Activated T-helper 1 cell treated with anti-CD3 and anti-CD28 coated beads, Interleukin-2, amount 50 U/mL, for 16 hours (primary cell): ENCODE measurements at places on chromosomes 7 and 10.

DNA sequence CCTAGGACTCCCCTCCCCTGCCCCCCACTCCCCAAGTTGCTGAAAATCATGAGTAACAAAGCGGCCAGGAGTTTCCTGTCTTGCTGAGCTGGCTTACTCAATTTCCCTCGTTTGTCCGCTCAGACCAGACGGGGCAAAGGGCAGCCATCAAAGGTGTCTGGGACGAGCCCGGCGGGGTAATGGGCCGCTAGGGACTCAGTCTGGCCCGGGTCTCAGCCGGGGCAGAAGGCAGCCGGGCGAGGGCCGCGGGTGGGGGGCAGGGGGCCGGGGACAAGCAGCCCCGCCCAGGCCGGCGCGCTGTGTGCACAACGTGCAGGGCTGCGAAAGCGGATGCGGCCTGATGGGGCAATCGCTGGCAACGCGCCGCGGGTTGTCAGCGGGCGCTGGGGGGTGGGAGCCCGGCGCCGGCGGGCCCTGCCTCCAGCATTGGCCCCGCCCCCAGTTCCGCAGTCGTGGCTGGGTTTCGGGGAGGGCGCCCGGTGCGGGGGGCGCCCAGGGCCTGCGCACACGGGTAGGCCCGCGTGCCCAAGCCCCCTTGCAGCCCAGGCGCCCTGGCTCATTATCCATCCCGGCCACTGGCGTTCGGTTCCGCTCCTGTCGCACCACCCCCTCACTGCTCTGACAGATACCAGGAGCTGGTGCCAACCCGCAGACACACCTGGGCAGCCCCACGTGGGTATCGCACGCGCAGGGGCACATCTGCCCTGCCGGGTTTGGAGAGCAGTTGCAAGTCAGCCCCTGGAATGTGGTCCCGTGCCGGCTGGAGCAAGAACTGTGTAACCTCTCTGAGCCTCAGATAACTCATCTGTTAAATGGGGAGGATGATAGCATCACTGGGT lies 35.1 kb downstream of the DNAJB12 start:
- peak; percentile 76 for DNase-seq

DNA sequence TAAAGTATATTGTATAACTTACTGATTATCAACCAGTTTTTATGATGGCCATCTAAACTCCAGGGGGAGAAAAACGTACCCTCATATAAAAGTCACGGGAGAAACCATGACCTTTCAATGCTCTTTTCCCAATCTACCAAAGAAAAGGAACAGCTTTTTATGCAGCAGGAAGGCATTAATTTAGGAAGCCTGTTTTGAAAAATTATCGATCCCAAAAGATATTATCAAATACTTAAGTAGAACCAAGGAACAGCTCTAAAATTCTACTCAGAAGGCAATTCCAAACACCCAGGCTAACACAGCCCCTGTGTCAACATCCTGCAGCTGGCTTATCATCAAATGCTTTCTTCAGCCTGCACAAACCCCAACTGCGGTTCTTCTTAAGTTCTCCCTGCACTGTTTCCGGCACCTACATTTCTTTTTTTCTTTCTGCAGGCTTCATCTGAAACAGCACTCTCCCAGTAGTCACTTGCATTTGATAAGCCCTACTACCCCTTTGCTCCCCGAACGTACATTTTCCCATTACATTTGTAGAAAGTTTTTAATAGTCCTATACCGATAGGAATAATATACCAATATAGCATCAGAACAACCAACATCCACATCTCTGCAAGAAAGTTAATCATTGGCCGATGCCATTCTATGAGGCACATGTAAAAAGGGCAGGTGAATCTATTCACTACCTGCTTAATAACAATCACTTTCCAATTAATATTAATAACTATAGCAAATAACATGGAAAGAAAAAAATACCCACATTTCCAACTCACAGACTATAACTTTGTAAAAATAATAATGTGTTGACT lies 47.9 kb downstream of the PIP4K2A start:
- no peak for DNase-seq

GRCh38 chr7:90613088-90613498 lies 17.0 kb downstream of the CDK14 start:
- DNase-seq, result no peak

GRCh38 chr7:151565541-151565940 lies 45.8 kb upstream of the RHEB start:
- no peak for DNase-seq

DNA sequence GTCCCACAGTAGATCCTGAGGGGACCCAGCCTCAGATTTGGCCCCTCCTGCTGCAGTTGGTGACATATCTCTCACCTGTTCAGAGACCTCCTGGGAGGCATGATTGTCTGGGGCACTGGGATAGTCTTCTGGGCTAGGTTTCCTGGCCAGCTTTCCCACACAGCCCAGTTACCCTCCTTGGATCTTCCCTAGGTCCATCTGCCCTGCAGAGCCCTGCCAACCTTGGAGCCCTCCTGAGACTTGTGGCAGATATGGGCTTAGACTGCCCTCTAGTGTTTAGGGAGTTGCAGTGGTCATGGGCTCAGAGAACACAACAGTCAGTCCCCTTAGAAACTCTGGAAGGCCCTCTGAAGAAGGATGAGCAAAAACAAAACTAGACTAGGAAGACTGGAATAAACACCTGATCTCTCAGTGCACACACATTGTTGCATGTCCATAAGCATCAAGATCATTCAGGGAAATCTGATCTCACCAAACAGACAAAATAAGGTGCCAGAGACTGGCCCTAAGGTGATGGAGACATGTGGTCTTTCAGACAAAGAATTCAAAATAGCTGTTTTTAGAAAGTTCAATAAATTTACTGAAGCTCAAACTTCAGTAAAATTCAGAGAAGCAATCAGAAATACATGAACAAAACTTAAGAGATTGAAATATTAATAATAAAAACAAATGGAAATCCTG lies 324.6 kb downstream of the ATRNL1 start:
- DNase-seq, result no peak

- DNase-seq, result no peak
These were observed 231.9 kb downstream of the MAD1L1 start for GRCh38 chr7:2000746-2001321.

GRCh38 chr10:95235676-95236067 lies 41.6 kb downstream of the ACSM6 start:
- DNase-seq, result no peak

DNA sequence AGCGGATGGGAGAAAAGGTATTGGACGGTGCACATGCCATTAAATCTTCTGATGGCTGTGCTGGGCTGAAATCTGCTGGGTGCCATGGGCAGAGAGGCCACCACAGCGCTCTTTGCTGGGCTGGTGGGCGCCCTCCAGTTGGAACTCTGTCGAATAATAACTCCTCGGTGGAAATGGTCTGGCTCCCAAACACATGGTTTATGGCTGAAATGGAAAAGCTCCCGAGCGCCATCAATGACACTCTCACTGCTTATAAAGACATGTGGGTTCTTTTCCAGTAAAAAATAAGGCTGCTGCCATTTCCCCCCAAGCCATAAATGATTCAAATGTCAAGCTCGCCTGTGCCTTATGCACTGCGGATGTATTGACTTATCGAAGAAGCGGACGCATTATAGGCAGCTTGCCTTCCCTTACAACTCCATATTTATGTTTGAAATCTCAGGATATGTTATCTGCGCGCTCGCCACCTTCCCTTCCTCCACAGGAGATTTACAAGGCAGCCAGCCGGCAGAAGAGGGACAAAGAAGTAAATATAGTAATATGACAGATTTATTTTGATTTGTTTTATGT lies 239.0 kb upstream of the MKI67 start:
- no peak for DNase-seq

GRCh38 chr10:5018134-5018533 lies 14.5 kb upstream of the AKR1C2 start:
- DNase-seq, result no peak

GRCh38 chr10:90658791-90659190 lies 199.0 kb downstream of the HTR7 start:
- DNase-seq, result no peak

DNA sequence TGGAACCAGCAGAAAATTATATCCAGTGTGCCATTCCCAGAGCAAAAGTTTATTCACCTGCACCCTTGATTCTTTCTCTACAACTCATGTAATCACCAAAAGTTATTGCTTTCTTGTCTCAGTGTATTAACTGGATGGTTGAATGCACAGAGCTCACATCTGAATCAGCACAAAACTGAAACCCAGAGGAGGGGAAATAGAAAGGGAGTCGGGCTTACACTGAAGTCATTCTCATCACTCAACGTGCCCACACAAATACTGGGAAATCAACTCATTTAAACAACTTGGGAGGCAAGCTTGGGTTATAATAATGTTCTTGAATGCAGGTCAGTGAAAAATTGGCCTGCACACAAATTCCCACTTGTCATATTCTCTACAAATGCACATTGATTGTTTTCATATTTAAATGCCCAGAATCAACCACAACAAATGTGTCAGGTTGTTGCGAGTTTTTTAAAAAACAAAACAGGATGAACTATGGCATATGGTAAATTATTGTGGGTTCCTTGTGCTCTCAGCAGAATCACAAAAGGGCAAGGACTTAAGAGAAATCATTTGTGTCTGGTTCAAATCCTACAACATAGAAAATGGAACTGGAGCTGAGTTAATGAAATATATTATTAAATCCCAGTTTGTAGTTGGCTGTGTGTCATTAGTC lies 125.9 kb upstream of the NOBOX start:
- no peak for DNase-seq

- DNase-seq, result no peak
These were observed 225.0 kb downstream of the CELF2 start for GRCh38 chr10:11242443-11243387.

- no peak for DNase-seq
These were observed 13.7 kb upstream of the TRA2A start for GRCh38 chr7:23545493-23545892.

DNA sequence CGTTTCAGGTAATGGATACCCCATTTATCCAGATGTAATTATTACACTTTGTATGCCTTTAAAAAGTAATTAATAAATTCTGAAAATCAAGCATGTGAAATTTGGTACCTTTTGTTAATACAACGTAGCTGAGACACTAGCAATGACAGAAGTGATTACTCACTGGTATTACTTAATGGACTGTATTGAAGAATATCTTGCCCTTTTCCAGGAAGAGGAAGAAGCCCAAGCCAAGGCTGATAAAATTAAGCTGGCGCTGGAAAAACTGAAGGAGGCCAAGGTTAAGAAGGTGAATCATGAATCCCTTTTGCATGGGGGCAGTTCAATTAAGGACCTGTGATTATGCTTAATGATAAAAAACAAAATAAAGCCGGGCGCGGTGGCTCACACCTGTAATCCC lies 64.8 kb downstream of the APBB1IP start:
- no peak for DNase-seq

- DNase-seq, result no peak
These were observed 116.7 kb downstream of the VIPR2 start for GRCh38 chr7:159027789-159028507.

- DNase-seq, result no peak
These were observed 22.2 kb upstream of the BAIAP2L1 start for GRCh38 chr7:98423043-98423442.

DNA sequence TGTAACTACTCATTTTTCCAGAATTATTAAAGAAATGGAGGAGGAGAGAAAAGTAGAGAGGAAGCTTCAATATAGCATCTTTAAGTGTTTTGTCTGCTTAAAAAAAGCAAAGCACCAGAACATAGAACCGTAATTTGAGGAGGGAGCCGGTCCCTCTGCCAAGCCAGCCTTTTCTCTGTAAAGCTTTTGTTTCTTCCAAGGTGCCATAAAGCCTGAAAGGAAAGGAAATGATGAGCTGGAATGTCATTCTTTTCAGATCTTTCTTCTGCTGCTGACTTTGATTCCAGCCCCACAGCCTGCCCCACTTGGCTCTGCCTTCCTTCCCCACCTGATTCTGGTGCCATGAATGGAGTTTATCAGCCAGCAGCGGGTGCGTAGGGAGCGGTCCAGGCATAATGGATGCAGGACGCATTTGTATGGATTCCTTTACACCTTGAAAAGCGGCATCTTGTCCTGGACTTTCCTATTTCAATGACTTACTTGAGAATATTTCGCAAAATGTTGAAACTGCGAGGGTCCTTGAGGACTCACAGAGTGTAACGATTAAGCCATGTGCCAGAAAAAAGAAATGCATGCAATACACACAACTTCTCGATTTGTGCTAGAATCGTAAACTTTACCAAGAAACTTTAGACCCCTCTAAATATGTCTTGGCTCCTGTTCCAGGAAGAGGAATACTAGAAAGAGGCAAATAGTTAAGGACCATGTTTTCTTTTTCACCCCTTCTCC lies 569.5 kb upstream of the MGMT start:
- no peak for DNase-seq

- no peak for DNase-seq
These were observed 133.9 kb downstream of the DKK1 start for GRCh38 chr10:52447931-52448353.

- no peak for DNase-seq
These were observed 70.6 kb downstream of the CDK6 start for GRCh38 chr7:92765725-92766124.

DNA sequence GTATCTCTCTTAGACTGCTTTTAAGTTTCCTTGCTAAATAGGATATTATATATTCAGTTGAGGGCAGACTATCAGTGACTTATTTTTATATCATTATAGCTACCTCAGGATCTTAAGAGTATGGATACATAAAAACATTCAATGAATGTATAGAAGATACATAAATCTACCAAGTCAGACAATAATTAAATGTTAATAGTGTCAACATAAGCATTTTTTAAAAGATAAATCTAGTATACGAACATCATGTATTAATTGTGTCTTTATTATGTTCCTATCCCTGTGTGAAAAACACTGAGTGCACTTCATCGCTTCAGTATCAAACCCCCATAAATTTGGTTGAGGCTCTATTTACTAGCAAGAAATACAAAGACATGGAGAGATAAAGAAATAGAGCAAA lies 242.8 kb downstream of the CRPPA start:
- DNase-seq, result no peak

DNA sequence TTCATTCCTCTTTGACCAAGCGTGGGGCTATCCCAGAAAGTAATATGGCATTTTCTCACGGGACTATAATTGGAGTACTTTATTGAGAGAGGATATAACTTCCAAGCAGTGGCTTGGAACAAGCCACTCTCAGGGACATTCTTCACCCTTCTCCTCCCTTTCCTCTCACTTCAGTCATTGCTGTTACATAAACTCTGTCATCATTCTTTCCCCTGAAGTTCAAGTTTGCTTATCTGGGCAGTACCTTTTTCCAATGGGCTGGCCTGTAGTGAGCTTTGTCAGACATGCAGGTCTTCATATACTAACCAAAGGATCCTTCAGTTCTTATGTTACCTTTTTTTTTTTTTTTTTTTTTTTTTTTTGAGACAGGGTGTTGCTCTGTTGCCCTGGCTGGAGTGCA lies 58.7 kb upstream of the KMT2E start:
- DNase-seq, result no peak
